Dermis blood vessel endothelial cell (primary cell): ENCODE measurements at places on chromosomes 16 and 17.

GRCh38 chr16:5965321-5965720 lies 867.7 kb upstream of the EEF2KMT start:
- DNase-seq = no peak

DNA sequence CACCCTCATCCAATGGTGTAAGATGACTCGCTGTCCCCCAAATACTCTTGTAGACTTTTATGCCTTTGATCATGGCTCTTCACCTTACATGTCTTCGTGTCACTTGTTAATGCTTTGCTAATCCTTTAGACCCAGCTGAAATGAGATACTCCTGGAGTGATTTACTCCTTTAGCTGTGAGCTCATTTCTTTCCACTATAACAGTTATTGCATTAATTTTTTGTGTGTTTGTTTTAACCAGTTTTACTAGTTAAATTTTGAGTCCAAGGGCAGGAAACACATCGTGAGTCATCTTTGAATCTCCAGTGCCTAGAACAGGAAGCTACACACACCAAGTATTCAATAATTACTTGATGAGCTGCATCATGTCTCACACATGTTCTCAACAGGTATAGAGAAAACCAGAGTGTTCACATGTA lies 6.5 kb upstream of the CTCF start:
- peak; percentile 82 for DNase-seq

- no peak for DNase-seq
Observed at GRCh38 chr16:78116946-78117345, 17.5 kb downstream of the WWOX start.

DNA sequence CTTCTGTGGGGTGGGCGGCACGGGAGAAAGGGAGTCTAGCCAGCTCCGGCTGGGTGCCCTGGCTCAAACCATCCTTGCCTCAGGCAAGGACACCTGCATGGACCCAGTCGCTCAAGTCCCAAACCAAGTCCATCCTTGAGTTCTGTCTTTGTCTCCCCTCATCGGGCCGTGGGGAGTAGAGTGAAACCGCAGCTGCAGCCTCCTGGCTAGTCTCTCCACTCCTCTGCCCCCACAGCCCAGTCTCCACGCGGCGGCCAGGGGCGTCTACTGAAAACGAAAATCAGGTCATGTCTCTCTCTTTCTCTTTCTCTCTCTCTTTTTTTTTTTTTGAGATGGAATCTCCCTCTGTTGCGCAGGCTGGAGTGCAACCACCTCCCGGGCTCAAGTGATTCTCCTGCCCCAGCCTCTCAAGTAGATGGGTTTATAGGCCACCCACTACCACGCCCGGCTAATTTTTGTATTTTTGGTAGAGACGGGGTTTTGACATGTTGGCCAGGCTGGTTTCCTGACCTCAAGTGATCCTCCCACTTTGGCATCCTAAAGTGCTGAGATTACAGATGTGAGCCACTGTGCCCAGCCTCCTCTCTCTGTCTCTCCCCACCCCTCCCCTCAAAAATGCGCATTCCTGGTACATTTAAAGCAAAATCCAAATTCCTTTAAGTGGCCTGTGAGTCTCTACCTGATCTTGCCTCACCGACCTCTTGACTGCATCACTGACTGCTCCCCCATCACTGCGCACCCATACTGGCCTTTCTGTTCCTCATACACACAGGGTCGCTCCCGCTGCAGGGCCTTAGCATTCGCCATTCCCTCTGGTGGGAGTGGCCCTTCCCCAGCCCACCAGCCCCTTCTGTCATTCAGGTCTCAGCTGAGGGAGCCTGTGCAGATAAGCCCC lies 17.7 kb upstream of the RMI2 start:
- no peak for DNase-seq

- DNase-seq = no peak
Observed at GRCh38 chr16:10684511-10685151, 10.1 kb downstream of the TEKT5 start.

DNA sequence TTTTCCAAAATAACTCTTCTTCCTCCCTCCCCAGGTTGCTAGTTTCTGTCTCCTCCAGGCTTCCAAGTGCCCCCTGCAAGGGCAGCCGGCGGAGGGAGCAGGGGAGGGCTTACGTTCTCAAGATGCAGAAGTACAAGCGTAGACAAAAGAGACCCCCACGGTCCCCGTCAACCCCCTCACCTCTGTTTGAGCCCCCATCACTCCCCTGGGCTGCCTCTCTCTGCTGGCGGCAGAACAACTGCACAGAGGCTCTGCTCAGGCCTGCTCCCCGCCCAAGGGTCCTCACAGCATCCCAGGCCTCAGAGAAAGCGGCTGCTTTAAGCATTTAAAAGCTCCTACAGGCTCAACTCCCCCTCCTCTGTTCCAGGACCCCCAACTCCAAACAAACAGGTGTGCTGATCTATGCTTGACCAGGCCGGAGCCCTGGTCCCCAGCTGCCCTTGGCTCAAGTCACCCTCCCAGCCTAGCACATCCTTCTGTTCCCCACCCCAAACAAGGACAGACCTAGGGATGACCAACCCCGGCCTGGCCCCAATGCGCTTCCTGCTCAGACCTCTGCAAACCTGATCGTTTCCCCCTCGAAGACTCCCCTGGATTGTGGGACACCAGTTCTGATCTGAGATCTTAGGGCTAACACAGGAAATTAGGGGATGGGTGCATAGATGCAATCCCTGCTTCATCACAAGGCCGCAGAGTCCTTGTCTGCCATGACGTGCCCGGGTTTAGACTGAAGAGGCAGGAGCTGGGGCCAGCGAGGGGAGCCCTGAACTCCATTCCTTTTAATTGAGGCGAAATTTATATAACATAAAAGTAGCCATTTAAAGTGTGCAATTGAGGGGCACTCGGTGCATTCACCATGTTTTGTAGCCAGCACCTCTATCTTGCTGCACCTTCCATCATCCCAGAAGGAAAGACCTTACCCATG lies 17.2 kb upstream of the RBFOX3 start:
- no peak for DNase-seq

- DNase-seq = no peak
Observed at GRCh38 chr17:31798205-31798724, 60.8 kb downstream of the COPRS start.

- no peak for DNase-seq
Observed at GRCh38 chr17:74192950-74193781, 10.3 kb upstream of the RPL38 start.

GRCh38 chr17:57516290-57517230 lies 228.5 kb downstream of the CCDC182 start:
- DNase-seq = no peak

DNA sequence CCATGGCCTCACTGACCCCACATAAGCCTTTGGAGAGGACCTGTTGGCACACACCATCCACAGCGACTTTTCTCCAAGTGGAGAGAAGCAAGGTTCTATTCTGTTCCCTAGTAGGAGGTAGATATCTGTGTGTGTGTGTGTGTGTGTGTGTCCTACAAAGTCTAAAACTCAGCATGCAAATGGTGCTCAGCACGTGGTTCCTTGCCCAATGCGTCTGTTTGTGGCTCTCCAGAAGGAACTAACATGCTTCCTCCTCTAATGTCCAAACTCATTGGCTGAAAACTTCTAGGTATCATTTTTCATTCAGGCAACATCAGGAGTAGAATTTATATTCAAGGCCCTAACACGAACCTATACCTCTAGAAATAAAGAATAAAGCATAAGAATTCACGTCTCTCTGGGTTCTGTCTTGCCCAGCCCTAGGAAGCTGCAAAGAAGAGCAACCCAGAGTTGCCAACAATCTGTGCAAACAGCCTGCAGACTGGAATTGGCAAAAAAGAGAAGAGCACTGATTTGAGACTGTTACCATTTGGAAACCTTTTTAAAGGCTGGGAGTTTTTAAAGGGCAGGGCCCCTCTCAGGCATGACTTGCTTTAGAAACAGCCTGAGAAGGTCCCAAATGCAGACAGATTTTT lies 25.5 kb downstream of the MAP3K14 start:
- no peak for DNase-seq

- DNase-seq = no peak
Observed at GRCh38 chr16:79375351-79375750, 225.2 kb downstream of the MAF start.

GRCh38 chr16:13628156-13628555 lies 291.8 kb upstream of the ERCC4 start:
- DNase-seq = no peak

DNA sequence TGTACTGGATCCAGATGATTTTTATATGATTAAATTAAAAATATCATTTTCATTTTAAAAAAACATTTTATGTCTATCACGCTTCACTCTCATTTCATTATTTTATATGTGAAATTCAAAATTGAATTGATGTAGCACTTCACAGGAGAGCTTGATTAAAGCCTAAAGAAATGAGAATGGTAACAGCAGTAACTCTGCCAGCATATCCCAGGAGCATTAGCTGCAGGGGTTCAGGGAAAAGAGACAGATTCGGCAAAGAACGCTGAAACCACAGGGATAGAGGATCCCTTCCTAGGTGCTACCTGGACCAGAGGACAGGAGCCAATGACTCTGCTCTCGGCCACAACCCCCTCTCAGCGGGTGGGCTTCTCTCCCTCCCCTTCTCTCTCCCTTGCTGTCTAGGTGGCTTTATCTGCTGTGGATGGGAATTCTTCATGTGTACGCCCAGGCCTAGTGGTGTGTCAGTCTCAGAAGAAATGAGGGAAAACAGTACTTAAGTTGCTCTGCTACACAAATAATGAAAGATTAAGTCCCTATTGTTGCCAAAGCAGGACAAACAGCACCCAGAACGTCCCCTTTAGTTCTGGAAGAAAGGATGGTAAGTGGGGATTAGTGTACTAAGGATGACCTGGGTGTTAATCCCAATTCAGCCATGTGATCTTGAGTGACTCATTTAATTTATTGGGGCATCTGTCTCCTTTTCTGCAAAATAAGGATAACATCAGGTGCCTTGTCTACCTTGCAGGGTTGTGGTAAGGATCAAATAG lies 123.3 kb downstream of the CDK5R1 start:
- DNase-seq = no peak

GRCh38 chr16:75052481-75053202 lies 53.8 kb downstream of the ZNRF1 start:
- no peak for DNase-seq

- DNase-seq = peak; percentile 82
Observed at GRCh38 chr16:27253526-27253930, 15.0 kb downstream of the NSMCE1 start.

DNA sequence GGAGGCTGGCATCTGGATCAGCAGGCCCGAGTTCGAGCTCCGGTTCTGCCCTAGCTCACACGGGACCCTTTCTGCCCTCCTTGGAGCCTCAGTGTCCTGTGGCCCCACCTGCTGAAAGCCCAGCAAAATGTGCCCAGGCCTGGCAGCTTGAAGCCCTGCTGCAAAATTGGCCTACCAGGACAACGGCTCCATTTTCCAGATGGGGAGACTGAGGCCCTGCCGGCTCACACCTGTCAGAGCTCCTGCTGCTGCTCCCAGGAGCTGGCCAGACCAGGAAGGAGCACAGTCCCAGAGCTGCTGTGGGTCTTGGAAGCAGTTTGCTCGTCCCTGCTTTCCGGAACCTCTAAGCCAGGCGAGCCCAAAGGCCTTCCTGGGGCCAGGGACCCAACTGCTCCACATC lies 17.4 kb downstream of the ZNF469 start:
- DNase-seq = no peak

GRCh38 chr17:13593757-13594156 lies 8.0 kb downstream of the HS3ST3A1 start:
- no peak for DNase-seq

DNA sequence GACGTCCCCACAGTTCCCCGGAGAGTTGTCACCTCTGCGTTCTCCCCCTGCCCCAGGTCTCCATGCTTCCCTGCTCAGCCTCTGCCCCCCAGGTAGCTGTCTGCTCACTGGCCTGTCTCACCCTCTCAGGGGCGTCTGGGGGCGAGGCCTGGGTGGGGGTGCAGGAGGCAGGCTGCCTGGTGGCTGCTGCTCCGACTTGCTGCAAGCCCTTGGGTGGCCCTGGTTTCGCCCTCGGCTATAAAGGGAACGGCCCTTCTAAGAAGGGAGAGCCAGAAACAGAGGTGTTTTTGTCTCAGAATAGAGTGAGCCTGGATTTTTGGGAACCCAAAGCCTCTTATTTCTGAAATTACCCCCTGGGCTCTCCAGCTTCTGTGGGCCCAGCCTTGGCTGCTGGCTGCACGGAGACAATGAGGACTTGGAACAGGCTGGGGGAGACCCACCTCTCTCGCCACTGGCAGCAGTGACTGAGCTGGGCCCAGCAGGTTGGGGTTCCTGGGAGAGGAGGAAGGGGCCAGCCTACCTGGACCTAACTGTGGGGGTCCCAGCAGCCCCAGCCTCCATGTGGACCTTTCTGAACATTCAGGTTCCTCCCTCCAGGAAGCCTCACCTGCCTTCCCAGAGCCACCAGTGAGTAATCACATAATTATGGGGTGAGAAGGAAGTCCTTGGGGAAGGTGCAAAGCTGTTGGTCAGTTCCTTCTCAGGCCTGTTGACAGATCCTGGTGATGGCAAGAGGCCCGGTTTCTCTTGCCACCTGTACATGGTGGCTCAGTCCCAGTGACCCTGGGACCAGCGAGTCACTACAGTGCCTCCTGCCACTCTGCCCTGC lies 15.5 kb upstream of the SPNS2 start:
- peak; percentile 48 for DNase-seq

DNA sequence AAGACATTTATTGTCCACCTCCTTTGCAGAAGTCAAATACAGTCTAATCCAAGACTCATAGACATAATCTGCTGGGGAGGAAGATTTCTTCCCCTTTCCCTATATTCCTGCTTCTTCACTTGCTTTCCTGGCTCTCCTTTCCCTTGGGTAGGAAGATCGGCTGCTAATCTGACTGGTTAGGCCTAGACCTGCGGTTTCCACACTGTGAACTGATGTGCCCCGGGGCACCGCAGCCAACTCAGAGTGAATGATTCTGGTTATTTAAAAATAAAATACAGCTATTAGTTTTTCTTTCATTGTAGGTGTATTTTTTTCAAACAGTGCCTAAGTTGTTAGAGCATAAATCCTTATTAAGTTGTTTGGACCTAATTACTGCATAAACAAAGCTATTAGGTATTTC lies 78.9 kb downstream of the DNAH3 start:
- no peak for DNase-seq

DNA sequence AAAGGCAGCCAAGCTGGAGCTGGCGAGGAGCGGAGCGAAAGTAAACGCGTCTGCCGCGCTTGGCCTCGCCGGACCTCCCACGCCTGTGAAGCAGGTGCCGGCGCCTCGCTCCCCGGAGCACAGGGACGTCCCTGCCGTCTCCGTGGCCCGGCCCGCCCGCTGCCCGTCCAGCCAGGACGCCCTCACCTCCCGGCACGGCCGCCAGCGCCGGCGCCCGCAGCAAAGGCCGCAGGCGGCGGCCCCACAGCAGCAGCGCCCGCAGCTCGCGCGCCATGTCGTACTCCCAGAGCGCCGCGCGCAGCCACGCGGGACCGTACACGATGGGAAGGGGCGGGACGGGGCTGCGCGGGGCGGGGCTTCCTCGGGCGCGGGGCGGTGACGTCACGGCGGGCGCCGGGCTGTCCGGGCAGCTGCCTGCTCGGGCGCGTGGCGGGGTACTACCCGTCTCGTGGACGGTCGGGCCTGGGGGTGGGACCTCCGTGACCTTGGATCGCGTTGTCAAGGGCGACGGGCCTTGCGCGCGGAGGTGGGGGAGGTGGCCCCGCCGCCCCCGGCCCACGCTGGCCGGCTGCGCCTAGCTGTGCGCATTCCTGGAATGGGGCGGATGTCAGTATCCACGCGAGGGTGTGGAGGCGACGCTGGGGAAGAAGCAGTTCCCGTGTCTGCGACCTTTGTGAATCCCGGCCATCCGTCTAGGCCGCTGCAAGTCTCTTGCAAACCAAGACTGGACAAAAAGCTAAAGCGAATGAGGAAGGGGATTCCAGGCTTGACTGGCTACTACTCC lies at the start of gene TRAP1:
TSS of gene TRAP1 (minus strand) at position 290 of the 784 bp plus-strand sequence. CDS start at position 274, 16 bp downstream.
- DNase-seq = peak; percentile 92

GRCh38 chr16:89113661-89114060 lies 20.0 kb downstream of the ACSF3 start:
- no peak for DNase-seq

GRCh38 chr16:74466872-74467271 lies 45.6 kb upstream of the CLEC18B start:
- DNase-seq = no peak
